ENCODE measurements at places on chromosomes 3 and 15.

DNA sequence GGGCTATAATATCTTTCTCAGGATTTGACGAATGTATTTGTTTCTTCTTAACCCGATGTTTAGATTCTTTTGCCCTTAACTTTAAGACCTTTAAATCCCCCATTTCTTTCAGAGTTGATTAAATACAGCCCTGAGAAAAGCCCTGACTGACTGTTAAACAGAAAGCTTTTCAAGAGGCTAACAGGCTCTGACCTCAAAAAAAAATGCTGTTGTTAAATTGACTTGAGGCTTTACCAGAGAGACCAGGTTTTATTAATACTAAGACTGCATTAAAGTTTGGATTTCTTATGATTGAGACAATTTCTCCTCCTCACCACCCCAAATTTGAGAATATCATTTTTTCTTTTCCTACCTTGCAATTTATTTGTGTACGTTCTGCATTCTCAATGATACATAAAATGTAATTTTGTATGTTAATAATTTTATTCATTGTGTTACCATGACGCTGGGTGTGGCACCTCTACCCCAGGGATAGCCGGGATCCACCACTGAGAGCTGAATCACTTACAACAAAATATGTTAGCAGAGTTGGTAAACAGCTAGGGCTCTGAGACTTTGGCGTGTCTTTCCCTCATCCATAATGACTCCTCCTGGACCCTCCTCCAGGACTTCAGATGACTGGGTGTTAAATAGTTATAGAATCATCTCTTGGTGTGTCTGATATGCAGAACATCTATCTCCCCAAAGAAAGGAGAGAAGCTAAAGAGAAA, 753.5 kb downstream of the NAALADL2 start:
- no peak for DNase-seq

DNA sequence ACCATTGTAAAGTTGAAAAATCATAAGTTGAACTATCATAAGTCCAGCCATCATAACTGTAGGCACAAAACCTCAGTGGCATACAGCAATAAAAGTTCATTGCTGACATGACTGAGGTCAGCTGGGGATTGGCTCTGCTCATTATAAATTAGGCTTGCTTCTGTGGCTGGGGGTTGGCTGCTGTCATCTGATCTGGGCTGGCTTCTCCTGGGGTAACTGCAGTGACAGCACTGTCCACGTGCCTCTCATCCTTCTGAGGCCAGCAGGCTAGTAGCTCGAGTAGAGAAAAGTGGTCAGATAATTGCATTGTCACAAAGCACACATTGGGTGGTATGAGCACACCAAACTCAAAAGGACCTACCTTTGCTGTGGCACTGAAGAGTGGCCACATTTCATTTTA, 31.3 kb downstream of the CMTM7 start:
- DNase-seq: no peak

DNA sequence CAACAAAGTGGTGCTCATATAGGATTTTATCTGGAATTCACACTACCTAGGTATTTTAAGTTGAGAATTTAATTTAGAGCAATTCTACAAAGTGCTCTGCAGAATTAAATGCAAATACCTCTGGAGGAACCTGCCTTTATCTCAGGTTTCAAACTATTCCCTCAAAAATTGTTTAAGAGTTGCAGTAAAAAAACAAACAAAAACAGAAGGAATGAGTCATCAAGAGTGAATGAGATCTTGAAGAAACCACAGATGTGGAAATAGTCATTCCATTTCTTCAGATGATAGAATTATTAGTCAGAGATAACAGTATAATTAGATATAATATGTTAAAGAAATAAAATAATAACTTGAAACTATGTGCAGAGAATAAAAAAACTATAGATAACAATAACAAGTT, 80.8 kb upstream of the SCN5A start:
- peak; percentile 30 for DNase-seq

DNA sequence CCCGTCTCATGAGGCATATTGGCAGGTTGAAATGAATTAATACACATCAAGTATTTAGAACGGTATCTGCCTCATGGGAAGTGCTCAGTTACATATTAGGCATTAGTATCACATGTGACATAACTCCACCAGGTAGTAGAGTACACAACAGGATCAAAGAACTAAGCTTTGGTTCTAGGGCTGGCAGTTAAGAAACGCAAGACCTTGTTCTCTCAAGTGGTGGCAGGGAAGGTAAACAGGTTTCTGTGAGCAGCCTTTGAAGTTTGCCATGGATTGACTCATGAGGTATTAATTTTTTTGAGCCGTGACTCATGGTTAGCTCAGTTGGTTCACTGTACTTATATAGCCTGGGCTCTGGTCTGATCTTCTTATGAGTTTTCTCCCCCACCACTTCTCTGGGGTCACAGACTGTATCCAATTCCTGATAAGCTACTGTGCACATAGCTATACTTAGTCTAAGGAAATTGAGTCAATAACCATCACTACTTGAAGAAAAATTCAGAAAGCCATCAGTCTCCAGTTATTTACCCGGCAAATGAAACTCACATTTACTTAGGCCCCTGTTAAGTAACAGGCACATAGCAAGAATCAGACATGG, 155.6 kb upstream of the STT3B start:
- DNase-seq: peak; percentile 82

- DNase-seq: no peak
Observed at GRCh38 chr15:78207110-78207458, 27.3 kb downstream of the ACSBG1 start.

DNA sequence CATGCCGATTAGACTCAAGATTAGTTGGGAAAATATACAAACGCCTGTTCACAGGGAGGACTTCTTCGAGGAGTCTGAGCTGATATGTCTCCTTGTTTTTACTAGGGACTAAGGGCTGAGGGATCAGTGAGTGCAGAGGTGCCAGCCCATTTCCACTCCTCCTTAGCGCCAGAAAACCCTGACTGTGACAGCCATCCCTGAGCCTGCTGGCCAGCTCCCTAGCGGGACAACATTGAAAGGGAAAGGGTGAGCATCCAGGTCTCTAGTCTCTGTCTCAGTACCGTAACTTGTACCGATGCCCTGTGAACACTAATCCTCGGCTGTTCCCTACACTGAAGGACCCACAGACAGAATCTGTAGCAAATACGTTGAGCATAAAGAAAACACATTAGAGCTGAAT, 243.4 kb downstream of the WNT5A start:
- DNase-seq: no peak

- DNase-seq: peak; percentile 95
Observed at GRCh38 chr3:127734754-127735473, 62.2 kb downstream of the ABTB1 start.

- no peak for DNase-seq
Observed at GRCh38 chr3:193372783-193373182, 5.8 kb downstream of the ATP13A5 start.

DNA sequence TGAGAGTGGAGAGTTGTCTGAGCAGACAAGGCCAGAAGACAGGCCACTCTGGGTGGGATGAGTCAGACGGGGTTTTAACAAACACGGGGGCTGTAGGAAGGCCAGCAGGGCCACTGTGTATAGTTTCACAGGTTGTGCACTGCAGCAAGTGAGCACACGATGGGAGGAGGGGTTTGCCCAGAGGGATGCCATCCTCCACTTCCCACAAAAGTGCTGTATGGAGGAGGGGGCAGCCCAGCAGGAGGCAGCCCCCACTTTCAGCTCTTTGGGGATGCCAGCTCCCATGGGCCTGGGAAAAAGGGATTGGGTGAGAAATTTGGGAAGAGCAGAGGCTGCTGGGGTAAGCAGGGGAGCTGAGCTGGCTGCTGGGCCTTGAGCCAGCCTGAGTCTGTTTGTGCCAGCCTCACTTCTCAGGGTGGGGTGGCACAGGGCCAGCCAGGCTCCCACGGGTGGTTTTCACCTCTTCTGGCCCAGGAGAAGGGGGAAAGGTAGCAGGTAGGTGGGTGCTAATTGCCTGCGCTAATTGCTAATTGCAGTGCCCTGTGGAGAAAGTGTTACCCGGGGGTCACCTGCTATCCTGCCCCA, 6.7 kb downstream of the ZBTB47 start:
- no peak for DNase-seq

DNA sequence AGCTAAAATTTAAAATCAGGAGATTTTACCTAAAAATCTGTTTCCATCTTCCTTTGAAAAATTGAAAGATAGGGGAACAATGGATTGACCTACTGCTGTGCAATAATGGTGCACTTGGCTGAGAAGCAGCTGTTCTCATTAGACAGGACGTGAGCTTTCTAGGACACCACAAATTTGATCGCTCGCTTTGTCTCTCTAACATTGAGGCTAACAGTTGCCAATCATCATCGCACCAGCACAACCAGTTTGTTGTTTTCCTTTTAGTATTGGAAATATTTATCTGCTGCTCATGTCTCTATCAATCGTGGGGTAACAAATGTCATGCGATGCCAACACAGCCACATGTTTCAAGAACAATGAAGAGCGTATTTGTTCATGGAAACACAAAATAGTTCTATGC, 228.8 kb upstream of the P2RY1 start:
- no peak for DNase-seq

DNA sequence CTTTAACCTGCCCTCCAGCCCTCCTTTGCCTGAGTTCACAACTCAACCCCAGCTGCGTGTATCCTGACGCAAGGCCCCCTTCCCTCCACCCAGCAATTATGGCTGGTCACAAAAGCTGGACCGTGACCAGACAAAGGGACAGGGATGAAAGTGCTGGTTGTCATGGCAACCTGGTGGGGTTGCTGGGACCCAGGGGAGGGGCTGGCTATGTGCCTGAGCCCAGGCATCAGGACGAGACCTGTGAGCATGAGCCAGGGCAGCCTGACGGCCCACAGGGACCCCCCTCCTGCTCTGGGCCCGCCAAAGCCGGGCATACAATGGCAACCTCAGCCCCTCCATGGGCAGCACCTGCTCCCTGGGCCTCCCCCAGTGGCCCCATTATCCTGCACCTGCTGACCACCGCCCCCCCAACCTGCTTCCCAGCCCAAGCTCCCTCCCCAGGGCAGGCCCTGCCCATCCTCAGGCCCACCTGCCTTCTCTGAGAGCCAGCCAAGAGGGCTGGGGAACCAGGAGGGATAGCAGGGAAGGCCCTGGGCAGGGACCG, 4.5 kb upstream of the DNAH1 start:
- no peak for DNase-seq

DNA sequence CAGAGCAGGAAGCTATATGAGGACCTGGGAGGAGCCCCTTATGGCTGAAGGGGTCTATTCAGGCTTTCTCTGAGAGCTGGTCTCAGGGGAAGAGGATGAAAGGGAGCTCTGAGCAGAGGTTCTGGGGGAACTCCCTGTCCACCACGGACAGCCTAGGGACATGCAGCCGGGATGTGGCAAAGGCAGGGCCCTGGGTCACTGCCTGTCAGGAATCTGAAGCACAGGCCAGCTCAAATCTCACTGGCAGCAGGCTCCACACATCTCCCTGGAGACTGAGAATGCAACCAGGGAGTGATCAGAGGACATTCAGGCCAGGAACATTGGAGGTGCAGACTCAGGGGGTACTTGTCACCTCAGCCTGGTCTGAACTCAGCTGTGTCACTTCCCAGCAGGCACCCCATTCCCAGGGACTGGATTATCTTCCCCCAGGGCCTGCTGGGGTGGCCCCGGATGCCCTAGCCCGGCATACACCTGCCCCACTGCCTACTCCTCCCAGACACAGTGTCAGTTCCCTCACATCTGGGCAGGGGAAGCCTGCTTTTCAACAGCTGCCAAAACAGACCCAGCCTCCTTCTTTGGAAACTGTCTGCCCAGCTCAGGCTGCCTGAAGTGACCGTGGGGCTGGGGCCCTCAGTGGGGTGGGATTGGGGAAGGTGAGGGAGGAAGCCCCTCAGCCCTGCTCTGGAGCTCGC, 18.3 kb upstream of the SEMA3F start:
- DNase-seq: no peak

GRCh38 chr3:181711325-181712135, at the start of gene SOX2:
SOX2 (plus strand) TSS chr3:181711925; CDS start chr3:181712361, 436 bp downstream.
- peak; percentile 98 for DNase-seq

DNA sequence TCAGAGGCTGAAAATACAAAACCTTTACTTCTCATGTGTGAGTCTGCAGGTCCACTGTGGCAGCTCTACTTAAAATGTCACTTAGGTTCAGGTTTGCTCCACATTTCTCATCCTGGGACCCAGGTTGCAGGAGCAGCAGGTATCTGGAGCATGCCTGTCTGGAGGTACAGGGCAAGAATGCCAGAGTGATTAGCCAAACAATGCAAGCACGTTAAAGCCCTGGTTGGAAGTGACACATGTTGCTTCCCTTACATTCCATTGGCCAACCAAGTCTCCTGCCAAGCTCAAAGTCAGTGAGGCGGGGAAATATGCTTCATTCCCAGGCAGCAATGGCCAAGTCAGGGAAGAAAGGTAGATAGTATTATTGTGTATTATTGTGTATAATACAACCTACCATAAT, 76.8 kb upstream of the ARL6 start:
- DNase-seq: peak; percentile 11

- DNase-seq: no peak
Observed at GRCh38 chr3:188834349-188834748, 337.4 kb upstream of the TPRG1 start.

DNA sequence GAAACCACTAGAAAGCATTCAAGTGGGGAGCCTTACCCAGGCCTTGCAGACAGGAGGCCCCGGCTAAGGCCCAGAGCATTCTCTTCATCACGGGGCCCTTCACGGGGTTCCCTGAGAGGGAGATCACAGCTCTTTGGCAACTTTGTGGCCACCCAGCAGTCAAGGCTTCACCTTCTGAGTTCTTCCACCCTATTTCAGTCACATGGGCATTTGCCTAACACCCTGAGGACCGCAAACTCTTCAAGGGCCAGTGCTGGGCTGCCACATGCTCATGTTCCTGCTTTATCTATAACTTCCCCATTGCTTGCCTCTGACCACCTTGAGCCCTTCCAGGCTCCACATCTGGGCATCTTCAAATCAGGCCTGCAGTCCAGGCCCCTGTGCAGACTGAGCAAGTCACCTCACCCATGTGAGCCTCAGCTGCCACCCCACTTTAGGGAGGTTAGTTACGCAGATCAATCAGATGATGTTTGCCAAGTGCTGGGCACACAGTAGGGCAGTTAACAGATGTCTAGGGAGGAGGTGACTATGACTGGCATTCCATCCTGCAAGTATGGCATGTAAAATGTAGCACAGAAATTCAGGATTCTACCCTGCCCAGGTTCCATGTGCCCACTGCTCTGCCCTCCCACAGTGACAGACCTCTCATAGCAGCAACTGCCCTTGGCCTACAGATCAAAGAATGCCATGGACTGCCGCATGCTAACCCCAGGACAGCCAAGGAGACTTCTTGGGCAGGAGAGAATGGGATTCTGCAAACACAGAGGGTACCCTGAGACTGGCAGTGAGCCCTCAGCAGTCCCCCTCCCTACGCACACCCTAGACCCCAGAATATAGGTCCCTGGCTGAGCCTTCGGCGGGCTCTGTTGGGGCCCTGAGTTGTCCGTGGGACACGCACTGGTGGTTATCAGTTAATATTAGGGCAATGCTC, 37.6 kb upstream of the ZNF710 start:
- DNase-seq: no peak

DNA sequence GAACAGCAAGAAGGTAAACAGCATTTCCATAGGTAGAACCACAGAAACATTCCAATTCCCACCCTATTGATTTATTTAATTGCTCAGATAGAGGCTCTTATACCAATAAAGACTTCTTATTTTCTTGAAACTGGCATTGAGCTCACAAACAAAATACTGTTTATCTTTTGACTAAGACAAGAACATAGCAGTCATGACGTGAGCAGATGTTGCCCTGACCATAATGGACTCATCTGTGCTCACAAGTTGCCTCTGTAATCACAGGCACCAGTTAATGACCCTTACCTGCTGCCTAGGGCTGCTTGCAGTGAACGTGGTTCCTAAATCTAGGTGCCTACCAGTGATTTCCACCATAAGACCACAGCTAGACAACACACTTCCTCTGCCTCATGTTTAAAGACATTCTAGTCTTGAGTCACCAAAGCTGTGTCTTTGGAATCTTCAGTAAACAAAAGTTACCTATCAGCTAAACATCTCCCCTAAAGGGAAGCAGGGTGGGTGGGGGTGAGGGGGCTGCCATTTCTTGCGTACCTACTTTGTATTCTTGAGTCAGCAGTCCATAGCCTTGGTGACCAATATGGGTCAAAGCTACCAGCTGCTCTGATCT, 2.1 kb downstream of the FYCO1 start:
- DNase-seq: no peak
